ENCODE measurements at places on chromosomes 13 and 19. TPM values are rescaled to one million over a fixed set of nuclear protein-coding genes. Genes with fewer than 3 reads are reported as not detected.

CYP2S1 gene
- not detected for total RNA-seq

WDR62 gene
- total RNA-seq = 9.4 TPM

RAVER1 gene
- total RNA-seq = 13.2 TPM

TUBA3C gene
- total RNA-seq = not detected

SULT2A1 gene
- total RNA-seq = not detected

TEX26 gene
- total RNA-seq = not detected

CNMD gene
- not detected for total RNA-seq

KLK2 gene
- total RNA-seq = 0.11 TPM

FGF14 gene
- not detected for total RNA-seq

HDGFL2 gene
- 49.9 TPM for total RNA-seq

GRCh38 chr19:556611-557382 lies 12.9 kb downstream of the GZMM start:
- H3K27ac ChIP-seq = no peak overlapping the region
- DNase-seq = no peak
- no peaks in the 10 kb centered on the region for H3K27me3 ChIP-seq
- no peaks in the 10 kb centered on the region for H3K36me3 ChIP-seq
- no peaks in the 10 kb centered on the region for H3K4me1 ChIP-seq
- no peak overlapping the region for H3K4me3 ChIP-seq

DNA sequence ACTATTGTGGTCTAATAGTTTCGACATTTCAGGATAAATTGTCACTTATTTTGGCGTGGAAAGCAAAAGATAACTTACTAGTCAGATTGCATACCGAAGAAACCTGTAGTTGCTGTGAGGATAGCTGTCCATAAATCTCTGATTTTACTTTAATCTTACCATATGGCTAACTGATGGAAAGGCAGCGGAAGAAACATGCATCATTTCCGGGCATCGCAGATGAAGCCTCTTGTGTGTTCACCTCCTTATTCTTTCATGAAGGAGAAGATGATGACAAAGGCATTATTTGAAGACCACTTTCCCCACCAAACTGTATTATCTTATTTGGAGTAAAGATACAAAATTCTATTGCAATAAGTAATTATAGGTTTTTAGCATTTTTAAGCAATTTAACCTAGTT lies 763.6 kb upstream of the SLITRK6 start:
- H3K4me1 ChIP-seq = no peaks in the 10 kb centered on the region
- no peaks in the 10 kb centered on the region for H3K27me3 ChIP-seq
- H3K27ac ChIP-seq = no peak overlapping the region
- no peak overlapping the region for H3K4me3 ChIP-seq
- no peak for DNase-seq
- H3K36me3 ChIP-seq = no peaks in the 10 kb centered on the region

DNA sequence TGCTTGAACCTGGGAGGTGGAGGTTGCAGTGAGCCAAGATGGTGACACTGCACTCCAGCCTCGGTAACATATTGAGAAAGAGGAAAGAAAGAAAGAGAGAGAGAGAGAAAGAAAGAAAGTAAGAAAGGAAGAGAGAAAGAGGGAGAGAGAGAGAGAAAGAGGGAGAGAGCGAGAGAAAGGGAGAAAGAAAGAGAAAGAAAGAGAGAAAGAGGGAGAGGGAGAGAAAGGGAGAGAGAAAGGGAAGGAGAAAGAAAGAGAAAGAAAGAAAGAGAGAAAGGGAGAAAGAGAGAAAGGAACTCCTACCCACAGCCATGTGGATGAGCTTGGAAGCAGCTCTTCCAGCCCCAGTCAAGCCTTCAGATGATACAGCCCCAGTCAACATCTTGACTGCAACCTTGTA lies 46.7 kb downstream of the ZNRF4 start:
- no peaks in the 10 kb centered on the region for H3K36me3 ChIP-seq
- no peak overlapping the region for H3K4me3 ChIP-seq
- no peaks in the 10 kb centered on the region for H3K4me1 ChIP-seq
- H3K27ac ChIP-seq = no peak overlapping the region
- H3K27me3 ChIP-seq = no peaks in the 10 kb centered on the region
- DNase-seq = no peak

GRCh38 chr19:10085641-10086590 lies at the start of gene SHFL:
Gene SHFL (plus strand): TSS chr19:10086317. CDS start chr19:10086428, 111 bp downstream.
- H3K36me3 ChIP-seq = no peaks in the 10 kb centered on the region
- H3K27me3 ChIP-seq = no peaks in the 10 kb centered on the region
- DNase-seq = peak; percentile 94

DNA sequence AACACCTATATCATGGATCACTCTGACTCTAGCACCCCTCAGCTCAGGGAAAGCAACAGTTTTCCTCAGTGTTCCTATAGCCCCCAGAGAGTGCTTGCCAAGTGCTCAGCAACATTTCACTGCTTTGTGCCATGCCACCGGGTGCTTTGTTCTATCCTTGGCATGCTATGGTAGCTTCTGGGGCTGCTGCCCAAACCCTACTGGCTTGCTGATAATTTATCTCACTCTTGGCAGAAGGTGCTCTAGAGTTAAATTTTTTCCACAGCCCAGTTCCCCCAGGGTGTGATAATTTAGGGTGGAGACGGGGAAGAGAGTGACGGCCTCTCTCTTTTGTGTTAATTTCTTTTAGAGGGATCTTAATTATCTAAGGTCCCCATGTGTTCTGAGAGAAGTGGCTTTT lies 12.6 kb upstream of the CSNK1A1L start:
- H3K27ac ChIP-seq = no peak overlapping the region
- H3K36me3 ChIP-seq = no peaks in the 10 kb centered on the region
- no peak for DNase-seq
- H3K27me3 ChIP-seq = no peaks in the 10 kb centered on the region

DNA sequence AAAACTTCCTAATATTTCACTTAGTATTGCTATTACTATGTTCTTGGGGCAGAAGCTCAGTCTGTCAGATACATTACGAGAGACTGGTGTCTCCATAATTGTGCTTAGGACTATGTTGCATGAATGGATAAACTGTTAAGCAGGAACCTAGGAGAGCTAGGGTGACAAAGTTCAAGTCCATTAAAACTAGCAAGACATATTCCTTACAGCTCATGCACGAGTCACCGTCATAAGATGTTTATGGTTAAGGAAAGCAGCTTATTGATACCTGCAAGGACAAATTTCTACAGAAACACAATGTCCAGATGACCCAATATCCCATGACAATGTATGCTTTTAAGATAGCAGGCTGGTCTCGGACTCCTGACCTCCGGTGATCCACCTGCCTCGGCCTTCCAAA lies 5.7 kb upstream of the ZNF813 start:
- no peaks in the 10 kb centered on the region for H3K27me3 ChIP-seq
- no peak overlapping the region for H3K27ac ChIP-seq
- H3K4me3 ChIP-seq = no peak overlapping the region
- DNase-seq = no peak

DNA sequence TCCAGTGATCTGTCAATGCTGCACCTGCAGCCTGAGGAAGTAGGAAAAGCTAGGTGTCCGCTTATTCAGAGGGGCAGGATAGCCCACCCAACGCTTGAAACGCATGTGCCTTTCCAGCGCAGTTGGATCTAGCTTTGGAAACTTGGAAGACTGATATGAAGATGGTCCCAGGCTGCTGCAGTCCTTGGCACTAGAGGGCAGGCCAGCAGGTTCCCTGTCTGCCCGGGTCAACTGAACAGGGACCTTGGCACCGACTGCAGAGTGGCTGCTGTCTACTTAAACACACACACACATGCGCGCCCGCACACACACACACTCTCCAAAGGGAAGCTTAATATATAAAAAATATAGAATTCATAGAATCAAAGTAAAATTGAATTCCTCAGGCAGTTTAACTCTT lies 100.0 kb downstream of the TSHZ3 start:
- no peaks in the 10 kb centered on the region for H3K4me1 ChIP-seq
- no peak overlapping the region for H3K27ac ChIP-seq
- H3K27me3 ChIP-seq = no peaks in the 10 kb centered on the region
- no peaks in the 10 kb centered on the region for H3K36me3 ChIP-seq
- H3K4me3 ChIP-seq = no peak overlapping the region

DNA sequence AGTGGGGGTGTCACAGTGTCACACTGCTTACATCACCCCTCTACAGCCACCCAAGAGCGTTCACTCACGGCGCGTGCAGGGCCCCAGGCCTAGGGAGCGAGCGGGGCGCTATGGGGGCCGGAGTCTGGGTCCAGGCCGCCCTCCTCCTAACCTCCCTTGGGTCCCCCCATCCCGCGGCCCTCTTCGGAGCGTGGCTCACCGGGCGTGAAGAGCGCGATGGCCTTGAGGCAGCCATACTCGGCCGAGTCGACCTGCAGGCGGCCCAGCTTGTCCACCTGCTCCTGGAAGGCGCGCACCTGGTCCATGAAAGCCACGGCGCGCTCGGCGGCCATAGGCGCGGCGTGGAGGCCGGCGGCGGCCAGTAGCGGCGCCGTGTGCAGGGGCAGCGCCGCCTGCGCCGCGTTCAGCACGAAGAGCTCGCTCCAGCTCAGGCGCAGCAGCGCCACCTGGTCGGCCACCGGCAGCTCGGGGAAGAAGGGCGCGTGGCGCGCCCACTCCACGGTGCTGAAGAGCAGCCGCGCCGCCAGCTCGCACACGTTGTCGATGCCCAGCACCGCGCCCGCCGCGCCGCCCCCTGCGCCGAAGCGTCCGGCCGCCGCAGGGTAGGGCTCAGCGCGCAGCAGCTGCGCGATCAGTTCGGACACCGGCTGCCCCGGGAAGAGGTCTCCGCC lies 9.4 kb downstream of the OCEL1 start:
- H3K36me3 ChIP-seq = no peaks in the 10 kb centered on the region
- H3K27ac ChIP-seq = peak overlapping the region; percentile 63
- H3K4me1 ChIP-seq = peaks cover 20% of the 10 kb centered on the region
- peak overlapping the region; percentile 73 for H3K4me3 ChIP-seq

DNA sequence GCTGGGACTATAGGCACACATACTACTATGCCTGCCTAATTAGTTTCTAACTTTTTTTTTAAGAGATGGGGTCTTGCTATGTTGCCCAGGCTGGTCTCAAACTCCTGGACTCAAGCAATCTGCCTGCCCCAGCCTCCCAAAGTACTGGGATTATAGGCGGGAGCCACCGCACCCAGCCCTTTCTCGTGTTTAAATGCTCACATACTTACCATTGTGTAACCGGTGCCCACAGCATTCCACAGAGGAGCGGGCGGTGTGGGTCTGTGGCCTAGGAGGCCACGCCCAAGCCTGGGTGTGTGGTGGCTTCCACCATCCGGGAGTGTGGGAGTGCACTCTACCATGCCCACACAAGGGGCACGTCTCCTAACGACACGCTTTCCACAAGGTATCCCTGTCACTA lies 7.7 kb downstream of the LMNB2 start:
- H3K27me3 ChIP-seq = no peaks in the 10 kb centered on the region
- peaks cover 12% of the 10 kb centered on the region for H3K4me1 ChIP-seq
- DNase-seq = no peak
- no peak overlapping the region for H3K27ac ChIP-seq

GRCh38 chr13:48436661-48437288 lies 23.9 kb upstream of the LPAR6 start:
- H3K27me3 ChIP-seq = no peaks in the 10 kb centered on the region
- no peak for DNase-seq
- no peak overlapping the region for H3K27ac ChIP-seq
- peaks cover 3% of the 10 kb centered on the region for H3K36me3 ChIP-seq
- peaks cover 3% of the 10 kb centered on the region for H3K4me1 ChIP-seq

DNA sequence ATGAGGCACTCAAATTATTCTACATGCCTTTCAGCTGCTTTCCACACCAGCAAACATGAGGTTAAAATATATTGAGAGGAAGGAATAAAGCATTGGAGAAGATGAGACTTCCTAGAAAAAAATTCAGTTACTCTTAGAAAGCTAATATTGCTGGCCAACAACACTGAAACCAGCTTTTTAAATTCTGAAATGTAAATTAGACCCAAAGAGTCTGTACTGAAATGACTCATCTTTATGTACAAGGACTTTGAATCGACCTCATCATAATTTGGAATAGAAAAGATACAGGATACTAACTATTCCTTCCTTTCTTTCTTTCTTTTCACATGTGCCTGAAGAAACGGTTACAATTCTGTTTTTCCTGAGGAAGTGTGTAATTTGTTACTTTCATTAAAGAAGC lies 6.5 kb upstream of the HSPH1 start:
- H3K27ac ChIP-seq = no peak overlapping the region
- H3K36me3 ChIP-seq = no peaks in the 10 kb centered on the region
- no peaks in the 10 kb centered on the region for H3K27me3 ChIP-seq

DNA sequence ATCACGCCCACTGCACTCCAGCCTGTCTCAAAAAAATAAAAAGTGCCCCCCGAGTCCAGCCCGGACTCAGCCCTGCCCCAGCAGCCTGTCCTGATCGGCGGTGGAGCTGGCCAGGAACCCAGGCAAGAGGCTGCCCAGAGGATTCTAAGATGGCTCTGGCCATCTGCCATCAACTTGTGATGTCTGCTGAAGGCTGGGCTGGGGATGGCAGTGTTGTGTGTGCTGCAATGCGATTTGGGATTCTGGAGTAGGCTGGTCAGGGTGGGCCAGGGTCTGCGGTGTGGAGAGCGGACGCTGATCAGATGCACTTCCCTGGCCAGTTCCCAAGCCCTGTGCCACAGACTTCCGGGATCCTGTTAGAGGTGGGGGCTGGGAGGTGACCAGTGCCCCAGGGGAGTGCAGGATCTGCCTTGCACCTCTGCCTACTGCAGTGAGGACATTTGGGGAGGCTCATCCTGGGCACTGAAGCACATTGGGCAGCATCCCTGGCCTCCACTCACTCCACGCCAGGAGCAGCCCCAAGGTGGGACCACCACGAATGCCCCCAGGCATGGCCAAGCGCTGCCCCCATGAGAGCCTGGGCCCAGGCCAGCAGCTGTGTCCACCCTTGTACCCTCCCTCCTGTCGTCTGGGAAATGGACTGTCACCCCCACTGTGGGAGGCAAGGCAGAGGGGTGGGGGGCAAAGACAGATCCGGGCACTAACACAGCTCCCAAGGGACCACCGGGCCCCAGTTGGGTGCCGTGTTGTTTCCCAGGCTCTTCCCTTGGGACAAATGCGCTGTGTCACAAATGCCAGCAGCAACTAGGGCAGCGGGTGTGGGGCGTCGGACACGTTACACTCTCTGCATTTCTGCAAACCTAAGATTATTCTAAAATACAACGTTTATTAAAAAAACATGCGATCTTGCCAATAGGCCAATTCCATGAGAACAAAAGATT lies 3.4 kb upstream of the TBXA2R start:
- no peaks in the 10 kb centered on the region for H3K36me3 ChIP-seq
- peaks cover 4% of the 10 kb centered on the region for H3K4me1 ChIP-seq
- no peak for DNase-seq
- no peak overlapping the region for H3K27ac ChIP-seq

- H3K27ac ChIP-seq = no peak overlapping the region
- no peak overlapping the region for H3K4me3 ChIP-seq
Measured at GRCh38 chr19:15926484-15926883, 7.8 kb downstream of the CYP4F11 start.

- no peaks in the 10 kb centered on the region for H3K27me3 ChIP-seq
- H3K27ac ChIP-seq = no peak overlapping the region
- no peaks in the 10 kb centered on the region for H3K36me3 ChIP-seq
Measured at GRCh38 chr19:15111758-15112157, 4.6 kb downstream of the SYDE1 start.

GRCh38 chr13:96646101-96646500 lies 348.2 kb downstream of the OXGR1 start:
- H3K36me3 ChIP-seq = no peaks in the 10 kb centered on the region
- H3K4me3 ChIP-seq = no peak overlapping the region
- H3K27ac ChIP-seq = no peak overlapping the region

All from Karpas-422 (cell line).